CD4-positive, alpha-beta T cell treated with Interleukin-2 at 100 ng/mL for 4 hours (primary cell): ENCODE measurements at places on chromosomes 2 and 18.
A peak's percentile ranks its signal among the peaks of the same experiment; 100 is the strongest.

DNA sequence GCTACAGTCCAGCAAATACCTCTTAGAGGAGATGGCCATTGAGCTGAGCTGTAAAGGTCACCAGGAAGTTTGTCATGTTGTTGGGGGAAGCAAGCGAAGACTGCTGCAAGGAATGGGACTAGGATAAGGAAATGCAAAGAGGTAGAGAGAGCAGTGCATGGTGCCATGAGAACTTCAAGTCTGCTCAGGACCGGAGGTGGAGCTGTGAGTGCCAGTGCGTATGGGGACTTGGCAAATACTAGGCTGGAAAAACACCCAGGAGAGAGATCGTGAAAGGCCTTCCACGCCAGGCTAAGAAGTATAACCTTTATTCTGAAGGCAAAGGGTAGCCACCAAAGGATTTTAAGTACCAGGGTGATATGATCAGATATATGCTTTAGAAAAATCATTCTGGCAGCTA is 71.3 kb downstream of the MEIS1 start:
- no peak for DNase-seq

DNA sequence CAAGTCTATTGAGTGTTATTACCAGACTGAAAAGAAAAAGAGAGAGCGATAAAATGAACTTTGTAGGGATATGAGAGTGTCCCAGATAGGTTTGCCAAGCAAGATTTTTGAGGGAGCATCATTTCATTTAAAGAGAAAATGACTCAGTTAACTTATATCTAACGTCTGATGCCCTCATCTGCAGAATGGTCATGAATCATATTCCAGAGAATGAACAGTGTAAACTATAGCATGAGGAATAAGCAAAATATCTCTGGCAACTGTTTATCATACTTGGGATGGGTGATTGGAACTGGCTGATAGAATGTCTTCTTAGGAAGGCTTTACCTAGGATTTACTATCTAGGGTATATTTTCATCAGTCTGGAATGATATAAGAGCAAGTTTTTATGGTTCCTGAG is 289.4 kb downstream of the CMPK2 start:
- no peak for DNase-seq

DNA sequence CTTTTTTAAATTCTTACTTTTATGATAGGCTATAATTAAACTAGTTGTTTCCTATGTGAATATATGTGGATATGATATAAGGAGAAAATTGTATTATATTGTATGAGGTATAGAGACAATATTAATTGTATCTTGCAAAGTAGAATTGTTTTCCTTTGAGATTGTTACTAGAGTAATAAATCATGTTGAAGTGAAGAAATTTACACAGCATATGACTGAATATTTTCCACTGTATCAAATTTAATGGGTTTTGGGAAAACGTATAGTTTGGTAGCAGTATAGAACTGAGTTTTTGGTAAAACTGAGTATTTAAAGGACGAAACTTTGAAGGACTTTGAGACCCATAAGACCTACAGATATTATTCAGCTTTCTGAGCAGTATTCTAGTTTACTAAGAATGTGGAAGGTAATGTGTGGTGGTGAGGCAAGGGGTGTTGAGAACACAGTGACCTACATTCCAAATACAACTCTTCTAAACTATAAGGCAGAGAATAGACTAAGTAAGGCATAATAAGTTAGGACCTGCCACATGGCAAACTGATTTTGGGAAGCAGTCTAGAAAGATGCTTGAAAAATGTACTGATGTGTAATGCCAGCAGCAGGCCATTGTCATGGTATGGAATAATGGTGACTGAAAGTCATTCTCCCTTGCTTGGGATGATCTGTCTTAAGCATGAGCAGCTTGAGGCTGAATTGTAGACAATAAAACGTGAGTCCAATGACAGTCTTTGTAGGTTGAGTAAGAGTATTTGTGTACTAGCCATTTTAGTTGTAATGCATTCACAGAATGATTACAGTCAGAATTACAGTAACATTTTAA is 29.6 kb downstream of the PKP4 start:
- DNase-seq = no peak

DNA sequence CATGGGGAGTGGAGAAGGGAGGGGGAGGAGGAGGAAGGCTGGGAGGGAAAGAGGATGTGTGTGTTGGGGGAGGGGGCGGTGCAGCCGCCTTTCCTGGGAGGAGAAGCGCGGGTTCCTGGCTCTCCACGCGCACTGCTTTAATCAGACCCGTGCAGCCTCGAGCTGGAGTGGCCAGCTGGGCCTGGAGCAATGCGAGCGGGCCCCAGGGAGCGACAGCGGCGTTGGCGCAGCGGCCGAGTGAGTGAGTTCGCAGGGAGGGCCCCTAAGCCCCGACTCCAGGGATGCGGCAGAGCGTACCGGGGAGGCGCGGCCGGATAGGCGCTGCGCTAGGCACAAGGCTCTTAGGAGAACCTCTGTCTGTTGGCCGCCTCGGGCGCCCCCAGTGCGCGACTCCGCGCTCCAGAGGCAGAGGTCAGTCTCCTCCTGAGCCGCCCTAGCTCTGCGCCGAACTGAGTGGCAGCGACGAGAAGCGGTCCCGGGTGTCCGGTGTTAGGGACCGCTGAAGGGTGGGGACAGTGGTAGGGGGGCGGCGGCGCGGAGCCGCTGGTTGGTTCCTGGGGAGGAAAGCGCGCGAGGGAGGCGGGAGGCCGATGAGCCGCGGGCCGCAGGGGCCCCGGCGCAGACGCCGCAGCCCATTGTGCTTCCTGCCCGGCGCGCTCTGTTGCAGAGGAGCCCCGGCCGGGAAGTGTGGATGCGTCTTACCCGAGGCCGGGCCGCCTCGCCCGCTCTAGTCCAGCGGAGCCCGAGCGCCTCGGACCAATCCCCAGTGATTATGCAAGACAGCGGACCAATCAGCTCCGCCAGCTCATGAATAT is 455 bp upstream of the DLX1 start:
- peak; percentile 59 for DNase-seq

DNA sequence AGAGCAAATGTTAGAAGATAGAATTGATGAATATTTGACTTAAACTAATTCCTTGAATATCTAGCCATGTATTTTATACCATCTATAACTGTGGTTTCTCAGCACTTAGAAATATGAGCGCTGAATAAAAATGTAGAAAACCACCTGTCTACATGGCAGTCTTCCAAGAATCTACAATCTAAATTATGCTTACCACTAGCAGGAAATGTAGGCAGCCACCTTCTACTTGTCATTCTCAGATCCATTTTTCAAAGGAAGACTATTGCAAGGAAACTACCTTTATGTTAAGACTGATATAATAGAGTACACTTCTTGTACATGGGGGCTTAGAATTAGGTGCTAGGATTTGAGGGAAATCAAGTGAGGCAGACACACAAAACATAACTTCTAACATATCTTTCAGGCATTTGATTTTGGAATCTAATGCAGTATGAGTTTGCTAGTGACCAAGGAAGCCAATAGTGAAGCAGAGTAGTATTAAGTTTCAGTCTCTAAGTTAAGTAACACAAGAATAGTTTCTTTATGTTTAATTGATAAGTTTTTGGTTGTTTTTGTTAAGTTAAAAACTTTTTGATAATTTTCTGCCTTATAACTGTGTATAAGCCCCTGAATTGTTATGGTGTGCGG is 175.9 kb upstream of the ITGA4 start:
- DNase-seq = peak; percentile 79

GRCh38 chr2:9336241-9336575 is 87.1 kb downstream of the ITGB1BP1 start:
- no peak for DNase-seq

- no peak for DNase-seq
Measured at GRCh38 chr2:211503198-211503597, 946.8 kb downstream of the CPS1 start.

- DNase-seq = no peak
Measured at GRCh38 chr2:170525566-170525900, 189.6 kb upstream of the SP5 start.

GRCh38 chr2:29196792-29197788 is 81.9 kb downstream of the CLIP4 start:
- peak; percentile 78 for DNase-seq

GRCh38 chr2:89850881-89851582 is 1159.6 kb downstream of the RPIA start:
- DNase-seq = no peak

DNA sequence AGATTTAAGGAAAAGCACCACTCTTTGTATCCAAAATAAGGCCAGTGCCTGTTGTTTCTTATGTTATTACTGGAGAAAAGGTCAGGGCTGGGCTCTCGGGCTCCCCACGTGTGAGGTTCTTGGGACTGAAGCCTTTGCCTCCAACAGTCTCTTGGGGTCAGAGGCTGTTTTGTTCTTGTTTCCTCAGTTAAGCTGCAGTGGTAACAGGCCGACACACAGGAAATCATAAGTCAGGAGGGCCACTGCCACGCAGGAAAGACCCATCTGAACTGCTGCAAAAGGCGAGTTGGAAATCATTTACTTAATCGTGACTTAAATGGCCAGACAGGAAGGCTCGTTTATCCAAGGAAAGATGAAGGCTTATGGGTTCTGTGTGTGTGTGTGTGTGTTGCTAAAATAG is 30.3 kb upstream of the IL37 start:
- DNase-seq = no peak

- DNase-seq = no peak
Measured at GRCh38 chr2:15082105-15083058, 449.9 kb downstream of the LRATD1 start.

DNA sequence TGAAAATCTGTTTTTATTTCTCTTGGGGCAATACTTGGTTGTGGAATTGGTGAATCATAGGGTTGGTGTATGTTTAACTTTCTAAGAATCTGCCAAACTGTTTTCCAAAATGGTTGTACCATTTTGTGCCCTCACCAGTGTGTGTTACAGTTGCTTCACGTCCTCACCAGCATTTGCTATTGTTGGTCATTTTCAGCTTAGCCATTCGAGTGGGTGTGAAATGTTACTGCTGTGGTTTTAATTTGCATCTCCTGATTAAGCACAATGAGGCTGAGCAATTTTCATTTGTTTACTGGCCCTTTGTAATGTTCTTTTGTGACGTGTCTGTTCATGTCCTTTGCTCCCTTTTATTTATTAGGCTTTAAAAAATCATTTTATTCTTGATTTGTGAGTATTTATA is 49.7 kb downstream of the FOSL2 start:
- no peak for DNase-seq

- peak; percentile 66 for DNase-seq
Measured at GRCh38 chr2:232781765-232782164, 5.4 kb upstream of the KCNJ13 start.

DNA sequence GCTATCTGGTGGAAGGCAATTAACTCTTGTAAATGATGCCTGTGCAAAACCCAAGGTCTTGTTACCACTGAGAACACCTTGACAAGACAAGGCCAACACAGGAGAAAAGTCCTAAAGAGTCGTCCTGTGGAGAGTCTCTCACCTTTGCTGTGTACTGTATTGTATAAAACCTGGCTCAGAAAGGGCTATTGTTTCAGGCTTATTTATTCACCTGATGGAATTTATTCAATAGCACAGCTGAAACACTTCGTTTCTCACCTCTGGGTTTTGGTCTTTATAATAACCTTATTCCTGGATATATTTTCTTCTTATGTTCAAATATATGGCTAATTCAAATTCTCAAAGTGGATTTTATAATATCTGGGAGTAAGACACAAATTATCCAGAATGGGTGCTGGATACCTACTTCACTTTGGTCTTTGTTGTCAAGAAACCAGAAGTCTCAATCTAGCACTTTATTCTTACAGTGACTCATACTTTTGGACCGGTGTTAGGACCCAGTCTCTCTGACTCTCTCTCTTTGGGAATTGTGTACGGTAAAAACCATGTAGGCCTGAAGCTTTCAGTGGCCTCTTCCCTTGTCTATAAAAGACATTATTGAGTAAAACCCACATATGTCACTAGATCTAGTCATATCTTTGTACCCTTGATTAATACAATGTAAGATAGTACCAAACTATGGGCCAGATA is 16.1 kb upstream of the STAT4 start:
- no peak for DNase-seq

DNA sequence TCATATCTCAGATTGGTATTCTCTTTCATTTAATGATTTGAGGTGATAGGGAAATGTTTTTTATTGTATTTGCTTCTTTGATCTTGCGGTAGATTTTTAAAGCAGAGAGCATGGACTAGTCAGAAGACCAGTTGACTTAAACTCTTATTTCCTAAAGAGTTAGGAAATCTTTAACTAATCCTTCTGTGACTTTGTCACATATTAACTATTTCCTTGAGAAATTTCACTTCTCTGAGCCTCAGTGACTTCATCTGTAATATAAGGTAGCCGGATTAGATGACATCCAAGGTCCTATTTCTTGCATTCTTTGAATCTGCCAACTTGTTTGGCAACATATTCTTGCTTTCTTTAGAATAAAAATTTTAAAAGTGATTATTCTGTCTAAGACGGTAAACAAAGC is 55.6 kb downstream of the MTX2 start:
- no peak for DNase-seq

DNA sequence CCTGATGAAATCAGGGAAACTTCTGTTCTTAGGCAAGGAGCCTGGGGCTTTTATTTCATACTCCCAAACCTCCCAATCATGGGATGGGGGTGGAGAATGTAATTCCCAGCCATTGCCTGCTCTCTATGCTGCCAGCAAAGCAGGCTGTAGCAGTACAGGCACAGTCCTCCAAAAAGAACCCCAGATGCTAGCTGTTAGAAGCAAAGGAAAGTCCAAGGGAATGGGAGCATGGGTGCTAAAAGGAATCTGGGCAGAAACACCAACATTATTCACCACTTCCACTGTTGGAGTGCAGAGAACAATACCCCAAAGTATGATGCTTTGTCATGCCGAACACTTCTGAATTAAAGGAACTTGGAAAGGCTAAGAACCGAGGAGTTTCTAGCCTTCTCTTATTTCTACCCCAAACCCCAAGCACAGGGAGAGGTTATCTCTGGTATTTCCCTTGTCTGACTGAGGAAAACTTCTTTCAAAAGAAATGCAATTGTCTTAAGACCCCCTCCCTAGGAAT is 24.7 kb downstream of the MDH1 start:
- DNase-seq = no peak

- no peak for DNase-seq
Measured at GRCh38 chr2:102630458-102630857, 11.1 kb downstream of the SLC9A2 start.

DNA sequence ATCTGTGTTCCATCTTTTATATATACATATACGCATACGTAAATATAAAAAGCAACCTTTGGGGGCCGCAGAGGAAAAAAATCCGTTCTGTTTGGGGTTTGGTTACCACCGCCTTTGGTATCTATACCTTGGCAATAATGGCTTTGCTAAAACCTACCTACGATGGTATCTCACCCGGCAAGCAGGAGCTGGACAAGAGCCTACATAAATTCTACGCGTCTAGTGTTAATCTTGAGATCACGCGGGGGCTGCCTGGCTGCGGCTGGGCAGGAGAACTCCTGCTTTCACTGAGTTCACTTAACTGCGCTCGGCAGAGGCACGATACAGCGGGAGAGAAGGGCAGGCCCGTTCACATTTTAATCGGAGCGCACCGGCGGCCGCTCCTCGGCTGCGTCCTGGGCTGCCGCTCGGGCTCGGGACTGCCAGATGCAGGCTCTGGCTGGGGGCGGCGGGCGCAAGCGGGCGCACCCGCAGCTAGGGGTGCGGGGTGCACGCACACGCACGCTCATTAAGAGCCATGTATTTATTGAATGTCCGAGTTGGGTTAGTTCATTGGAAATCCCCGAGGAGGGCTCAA is 1.7 kb upstream of the POU3F3 start:
- no peak for DNase-seq
